ENCODE measurements at places on chromosomes 5 and 9.
A peak's percentile ranks its signal among the peaks of the same experiment; 100 is the strongest.

GRCh38 chr9:127491516-127491915 lies 40.2 kb downstream of the LRSAM1 start:
- no peak for DNase-seq

DNA sequence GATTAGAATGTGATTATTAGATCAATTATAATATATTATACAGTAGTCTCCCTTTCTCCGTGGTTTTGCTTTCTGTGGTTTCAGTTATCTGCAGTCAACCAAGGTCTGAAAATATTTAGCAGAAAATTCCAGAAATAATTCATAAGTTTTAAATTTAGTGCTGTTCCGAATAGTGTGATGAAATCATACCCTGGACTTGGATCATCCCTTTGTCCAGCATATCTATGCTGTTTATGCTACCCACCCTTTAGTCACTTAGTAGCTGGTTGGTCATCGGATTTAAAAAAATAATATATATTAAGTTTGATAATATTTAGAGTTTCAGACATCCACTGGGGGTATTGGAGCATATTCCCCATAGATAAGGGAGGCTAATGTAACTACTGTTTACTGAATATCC lies 19.6 kb downstream of the RMI1 start:
- no peak for DNase-seq

- no peak for DNase-seq
Measured at GRCh38 chr5:157862183-157862851, 3.4 kb upstream of the CLINT1 start.

- no peak for DNase-seq
Measured at GRCh38 chr9:4550777-4551484, 60.7 kb downstream of the SLC1A1 start.

GRCh38 chr9:134895097-134895496 lies 14.5 kb downstream of the FCN2 start:
- DNase-seq: no peak

DNA sequence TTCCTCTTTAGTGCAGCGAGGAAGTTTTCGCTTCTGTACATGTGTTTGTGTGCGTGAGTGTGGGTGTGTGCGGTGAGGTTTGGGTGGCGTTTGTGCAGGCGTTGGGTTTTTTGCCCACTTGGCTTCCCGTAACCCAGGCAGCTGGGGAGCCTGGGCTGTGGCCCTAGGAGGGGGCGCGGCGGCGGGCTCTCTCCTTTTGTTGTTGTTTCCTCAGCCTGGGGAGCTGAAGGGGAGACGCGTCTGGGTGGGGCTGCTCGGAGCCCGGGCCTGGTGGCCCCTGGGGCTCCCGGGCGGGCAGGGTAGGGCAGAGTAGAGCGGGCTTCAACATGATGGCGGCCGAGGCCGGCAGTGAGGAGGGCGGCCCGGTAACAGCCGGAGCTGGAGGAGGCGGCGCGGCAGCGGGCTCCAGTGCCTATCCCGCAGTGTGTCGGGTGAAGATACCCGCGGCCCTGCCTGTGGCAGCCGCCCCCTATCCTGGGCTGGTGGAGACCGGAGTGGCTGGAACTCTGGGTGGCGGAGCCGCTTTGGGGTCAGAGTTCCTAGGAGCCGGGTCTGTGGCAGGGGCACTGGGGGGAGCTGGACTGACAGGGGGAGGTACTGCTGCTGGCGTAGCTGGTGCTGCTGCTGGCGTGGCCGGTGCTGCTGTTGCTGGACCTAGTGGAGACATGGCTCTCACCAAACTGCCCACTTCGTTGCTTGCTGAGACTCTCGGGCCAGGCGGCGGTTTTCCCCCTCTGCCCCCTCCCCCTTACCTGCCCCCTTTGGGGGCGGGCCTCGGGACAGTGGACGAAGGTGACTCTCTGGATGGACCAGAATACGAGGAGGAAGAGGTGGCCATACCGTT lies 665 bp downstream of the RASA1 start:
- peak; percentile 63 for DNase-seq

DNA sequence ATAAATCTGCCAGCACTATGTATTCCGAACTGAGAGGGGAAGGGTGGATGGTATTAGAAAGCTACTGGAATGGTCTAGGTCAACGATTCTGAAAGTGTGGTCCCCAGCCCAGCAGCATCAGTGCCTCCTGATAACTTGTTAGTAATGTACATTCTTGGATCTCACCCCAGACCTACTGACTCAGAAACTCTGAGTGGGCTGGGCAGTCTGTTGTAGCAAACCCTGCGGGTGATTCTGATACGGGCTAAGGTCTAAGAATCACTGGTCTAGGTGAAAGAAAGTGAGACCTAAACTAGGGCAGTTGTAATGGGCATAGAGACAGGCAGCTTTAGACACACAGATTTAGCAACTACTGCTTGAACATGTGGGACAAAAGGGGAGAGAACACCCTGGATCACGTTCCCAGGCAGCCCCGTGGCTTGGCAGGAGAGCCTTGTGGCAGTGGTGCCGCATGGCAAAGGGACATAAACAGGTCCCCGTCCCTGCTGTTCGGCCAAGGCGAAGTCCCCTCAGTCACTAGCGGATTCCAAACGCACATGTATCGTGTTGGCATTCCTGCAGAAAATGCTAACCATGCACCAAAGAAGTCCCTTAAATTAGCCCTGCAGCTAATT lies 216.3 kb downstream of the TTLL11 start:
- DNase-seq: no peak

DNA sequence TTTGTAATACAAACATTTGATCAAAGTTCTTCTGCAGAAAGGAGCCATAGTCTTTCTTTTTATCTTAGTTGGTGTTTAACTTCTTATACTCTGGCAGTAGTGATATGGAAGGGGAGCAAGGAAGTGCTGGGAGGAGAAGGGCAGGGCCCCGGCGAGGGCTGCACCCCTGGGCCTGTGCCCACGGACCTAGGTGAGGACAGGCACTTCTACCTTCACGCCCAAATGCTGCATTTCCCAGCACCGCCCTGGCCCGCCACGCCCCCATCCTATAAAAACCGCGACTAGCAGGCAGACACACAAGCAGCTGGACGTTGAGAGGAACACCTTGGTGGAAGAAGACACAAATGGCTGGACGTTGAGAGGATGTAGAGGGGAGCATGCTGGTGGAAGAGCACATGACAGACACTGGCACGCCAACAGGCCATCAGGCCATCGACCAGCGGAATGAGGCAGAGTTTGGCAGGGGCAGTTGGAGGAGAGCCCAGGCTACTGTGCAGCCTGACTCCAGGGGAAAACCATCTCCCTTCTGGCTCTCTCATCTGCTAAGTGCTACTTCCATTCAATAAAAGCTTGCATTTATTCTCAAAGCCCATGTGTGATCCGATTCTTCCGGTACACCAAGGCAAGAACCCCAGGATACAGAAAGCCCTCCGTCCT lies 81.5 kb upstream of the C9orf72 start:
- no peak for DNase-seq

- no peak for DNase-seq
Measured at GRCh38 chr5:95471942-95472341, 80.8 kb downstream of the FAM81B start.

GRCh38 chr5:61180886-61181285 lies 18.6 kb upstream of the SMIM15 start:
- DNase-seq: no peak

DNA sequence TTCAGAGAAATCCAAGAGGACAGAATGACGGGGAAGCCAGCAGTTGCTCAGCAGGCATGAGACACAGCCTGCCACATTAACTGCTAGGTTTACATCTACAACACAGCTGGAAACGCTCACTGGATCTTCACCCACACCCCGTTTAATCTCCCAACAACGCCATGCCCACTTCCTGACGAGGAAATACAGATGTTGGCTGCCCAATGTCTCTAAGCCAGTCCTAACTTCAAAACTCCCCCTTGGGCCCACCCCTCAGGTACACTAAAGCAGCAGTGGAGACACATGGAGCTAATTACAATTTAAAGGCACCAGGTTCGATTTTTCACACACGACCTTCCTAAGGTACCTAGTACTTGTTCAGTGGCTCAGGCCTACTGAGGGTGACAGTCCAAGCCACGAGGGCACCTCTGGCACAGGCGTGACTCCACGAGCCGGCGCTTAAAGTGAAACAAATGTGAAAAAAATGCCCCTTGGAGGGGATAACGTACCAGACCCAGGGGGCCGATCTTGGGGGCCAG lies 904 bp downstream of the RPL12 start:
- DNase-seq: no peak

GRCh38 chr9:20512106-20512505 lies 110.2 kb downstream of the MLLT3 start:
- no peak for DNase-seq

DNA sequence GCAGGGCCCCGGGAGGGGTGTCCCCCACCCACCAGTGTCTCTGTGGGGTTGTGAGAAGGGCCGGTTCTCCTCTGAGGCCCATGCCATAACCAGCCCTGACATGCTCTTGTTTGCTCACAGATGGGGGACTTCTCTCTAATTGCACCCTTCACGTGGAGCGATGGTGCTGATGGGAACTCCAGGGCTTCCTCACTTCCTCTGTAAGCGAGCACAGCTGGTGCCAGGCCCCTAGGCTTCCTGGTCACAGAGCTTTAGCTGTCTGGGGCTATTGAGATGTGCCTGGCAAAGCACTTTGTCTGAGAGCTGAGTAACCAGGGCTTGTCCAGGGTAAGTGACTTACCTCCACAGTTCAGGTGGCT lies 36.4 kb downstream of the PHF2 start:
- no peak for DNase-seq

- DNase-seq: no peak
Measured at GRCh38 chr5:141866096-141866495, 12.1 kb downstream of the PCDH1 start.

- no peak for DNase-seq
Measured at GRCh38 chr9:92968081-92968480, 20.8 kb downstream of the FGD3 start.

- DNase-seq: no peak
Measured at GRCh38 chr5:64693636-64694035, 3.3 kb downstream of the SHISAL2B start.

DNA sequence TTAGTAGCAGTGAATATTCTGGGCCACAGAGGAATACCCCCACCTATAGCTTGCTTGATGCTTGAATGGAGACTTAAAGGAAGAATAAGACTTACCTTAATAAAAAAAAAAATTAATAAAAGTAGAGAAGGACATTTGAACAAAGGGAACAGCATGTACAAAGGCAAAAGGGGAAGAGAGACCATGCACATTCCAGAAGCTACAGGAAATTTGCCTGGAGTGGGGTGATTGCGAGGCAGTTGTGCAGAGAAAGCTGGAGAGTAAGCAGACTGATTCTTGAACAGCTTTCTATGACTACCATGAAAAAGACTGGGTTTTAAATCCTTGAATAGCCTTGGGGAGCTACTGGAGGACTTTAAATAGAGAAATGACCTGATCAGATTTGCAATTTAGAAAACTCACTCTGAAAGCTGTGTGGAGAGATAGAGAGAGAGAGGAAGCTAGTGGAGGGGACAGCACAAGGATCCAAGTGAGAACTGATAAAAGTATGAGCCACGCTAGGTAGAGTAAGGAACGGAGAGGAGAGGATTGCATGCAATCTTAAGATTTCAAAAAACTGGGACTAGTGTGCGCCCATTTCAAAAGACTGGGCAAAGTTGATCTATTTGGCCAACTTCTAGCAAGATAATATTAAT lies 12.5 kb upstream of the SSBP2 start:
- no peak for DNase-seq

DNA sequence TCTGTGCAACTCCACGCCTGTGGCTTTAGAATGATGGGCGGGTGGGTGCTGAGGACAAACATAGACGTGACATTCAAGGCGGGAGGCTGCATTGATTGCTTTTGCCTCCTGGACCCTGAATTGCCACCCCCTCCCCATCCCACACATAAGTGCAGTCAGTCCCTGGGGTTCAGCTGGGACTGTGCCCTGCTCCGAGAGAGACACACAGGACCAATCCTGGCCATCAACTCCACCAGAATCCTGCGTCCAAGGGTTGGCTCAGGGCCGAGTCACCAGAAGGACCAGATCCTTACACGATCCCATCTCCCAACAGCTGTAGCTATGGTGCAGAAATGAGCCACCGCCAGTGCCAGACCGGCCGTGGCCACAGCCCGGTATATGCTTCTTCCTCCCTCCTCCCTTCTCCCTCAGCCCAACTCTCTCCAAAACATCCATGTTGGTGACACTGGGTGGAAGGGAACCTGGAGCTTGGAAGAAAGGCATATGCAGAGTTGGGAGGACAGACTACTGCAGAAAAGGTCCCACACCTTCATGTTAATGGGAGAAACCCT lies 27.4 kb downstream of the IRX2 start:
- DNase-seq: no peak

DNA sequence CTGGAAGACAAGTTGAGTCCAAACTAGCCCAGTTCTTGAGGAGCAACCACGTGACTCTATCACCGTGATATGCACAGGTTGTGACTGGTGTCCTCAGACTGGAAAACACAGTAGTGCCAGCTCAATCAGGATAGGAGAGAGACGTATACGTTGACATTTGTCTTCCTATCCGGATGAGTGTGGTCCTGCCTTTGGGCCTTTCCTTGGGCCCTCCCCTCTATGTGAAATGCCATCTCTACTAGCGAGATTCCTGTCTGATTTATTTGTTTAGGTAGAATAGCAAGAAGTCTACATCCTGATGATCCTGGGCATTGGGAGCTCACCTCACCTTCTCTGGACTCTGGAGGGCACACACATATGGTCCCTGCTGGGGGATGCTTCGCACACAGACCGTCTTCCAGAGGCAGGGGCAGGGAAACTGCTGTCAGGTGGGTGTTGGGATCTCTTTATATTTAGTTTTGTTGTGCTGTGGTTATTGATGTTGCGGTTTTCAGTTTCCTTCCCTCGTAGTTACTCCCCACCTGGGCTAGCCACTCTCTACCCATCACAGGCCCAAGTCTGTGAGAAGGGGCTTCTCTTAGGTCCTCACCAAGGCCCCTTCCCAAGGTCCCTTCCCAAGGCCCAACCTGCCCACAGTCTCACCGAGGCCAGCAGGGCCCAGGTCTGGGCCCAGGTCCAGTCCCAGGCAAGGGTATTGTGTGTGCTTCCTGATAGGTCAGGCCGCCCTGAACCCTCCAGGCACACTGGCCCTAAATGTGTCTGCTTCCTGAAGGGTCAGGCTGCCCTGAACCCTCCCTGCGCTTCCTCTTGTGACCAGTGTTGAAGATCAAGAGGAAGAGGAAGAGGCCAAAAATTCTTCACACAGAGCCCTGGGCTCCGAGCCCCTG lies 19.0 kb upstream of the SPINK4 start:
- DNase-seq: no peak

GRCh38 chr5:3139499-3139931 lies 388.0 kb upstream of the IRX2 start:
- no peak for DNase-seq

GRCh38 chr5:36642089-36642488 lies 35.7 kb downstream of the SLC1A3 start:
- DNase-seq: no peak

DNA sequence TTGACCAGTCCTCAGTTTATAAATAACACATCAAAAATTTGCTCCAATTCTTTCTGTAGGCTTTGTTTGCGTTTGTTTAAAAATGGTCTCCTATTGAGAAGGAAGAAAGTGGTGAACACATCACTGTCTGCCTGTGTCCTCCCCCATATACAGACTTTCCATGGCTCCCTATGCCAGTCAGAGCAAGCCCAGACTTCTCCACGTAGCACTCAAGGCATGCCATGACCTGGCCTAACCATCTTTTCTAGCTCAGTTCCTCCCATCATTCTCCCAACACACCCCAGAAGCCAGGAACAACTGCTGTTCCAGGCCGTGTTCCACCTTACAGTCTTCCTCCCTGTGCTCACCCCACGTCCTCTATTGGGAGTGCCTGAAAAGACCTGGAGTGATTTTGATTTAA lies 129.6 kb upstream of the ZNF618 start:
- no peak for DNase-seq
